ENCODE measurements at places on chromosomes 1 and 21. TPM values are rescaled to one million over a fixed set of nuclear protein-coding genes. Genes with fewer than 3 reads are reported as not detected.

TGFB2 gene
- 82.7 TPM for polyA plus RNA-seq

SCAMP3 gene
- polyA plus RNA-seq: 65.5 TPM

PADI6 gene
- polyA plus RNA-seq: not detected

TFF3 gene
- 6.2 TPM for polyA plus RNA-seq

LDLRAD1 gene
- 8.2 TPM for polyA plus RNA-seq

SELP gene
- polyA plus RNA-seq: 9.0 TPM

RIMS3 gene
- 2.1 TPM for polyA plus RNA-seq

FAM131C gene
- 0.24 TPM for polyA plus RNA-seq

PLA2G4A gene
- 12.8 TPM for polyA plus RNA-seq

CFAP141 gene
- polyA plus RNA-seq: not detected

CGN gene
- polyA plus RNA-seq: 42.0 TPM

NHLH1 gene
- polyA plus RNA-seq: 0.16 TPM

SYT11 gene
- 8.7 TPM for polyA plus RNA-seq

TMEM9 gene
- 155 TPM for polyA plus RNA-seq

DIPK1A gene
- polyA plus RNA-seq: 7.8 TPM

RCSD1 gene
- 20.9 TPM for polyA plus RNA-seq

PM20D1 gene
- 0.51 TPM for polyA plus RNA-seq

TNFRSF25 gene
- polyA plus RNA-seq: 27.1 TPM

PPIAL4G gene
- polyA plus RNA-seq: 0.07 TPM

CD84 gene
- 2.3 TPM for polyA plus RNA-seq

AADACL4 gene
- 0.09 TPM for polyA plus RNA-seq

CD46 gene
- polyA plus RNA-seq: 287 TPM

OR2T8 gene
- polyA plus RNA-seq: not detected

TDRD5 gene
- polyA plus RNA-seq: 0.39 TPM

RFX5 gene
- polyA plus RNA-seq: 44.6 TPM

CASQ2 gene
- polyA plus RNA-seq: 1.9 TPM
